ENCODE measurements at places on chromosomes 12 and 14. TPM values are rescaled to one million over a fixed set of nuclear protein-coding genes. Genes with fewer than 3 reads are reported as not detected.
A peak's percentile ranks its signal among the peaks of the same experiment; 100 is the strongest.

GRCh38 chr12:75862692-75863471 lies 168.7 kb downstream of the PHLDA1 start:
- no peak for DNase-seq

GRCh38 chr14:103679351-103679750 lies 35.9 kb downstream of the XRCC3 start:
- no peak for DNase-seq

GRCh38 chr12:124578445-124578844 lies 11.0 kb upstream of the NCOR2 start:
- no peak for DNase-seq

GRCh38 chr12:93569301-93569655 lies 3.2 kb upstream of the SOCS2 start:
- DNase-seq = no peak

- no peak for DNase-seq
Measured at GRCh38 chr12:53067074-53067992, 11.9 kb downstream of the SPRYD3 start.

- DNase-seq = no peak
Measured at GRCh38 chr12:10243818-10244520, 31.3 kb downstream of the GABARAPL1 start.

- no peak for DNase-seq
Measured at GRCh38 chr14:36085861-36086260, 90.7 kb downstream of the PTCSC3 start.

GRCh38 chr14:32044454-32044853 lies 32.6 kb upstream of the ARHGAP5 start:
- no peak for DNase-seq

- DNase-seq = no peak
Measured at GRCh38 chr14:70855486-70855885, 46.2 kb upstream of the MAP3K9 start.

GRCh38 chr12:112296183-112296582 lies 86.0 kb downstream of the HECTD4 start:
- no peak for DNase-seq

Gene GPR137C
- total RNA-seq = 0.23 TPM

Gene STYX
- total RNA-seq = 11.5 TPM

DNA sequence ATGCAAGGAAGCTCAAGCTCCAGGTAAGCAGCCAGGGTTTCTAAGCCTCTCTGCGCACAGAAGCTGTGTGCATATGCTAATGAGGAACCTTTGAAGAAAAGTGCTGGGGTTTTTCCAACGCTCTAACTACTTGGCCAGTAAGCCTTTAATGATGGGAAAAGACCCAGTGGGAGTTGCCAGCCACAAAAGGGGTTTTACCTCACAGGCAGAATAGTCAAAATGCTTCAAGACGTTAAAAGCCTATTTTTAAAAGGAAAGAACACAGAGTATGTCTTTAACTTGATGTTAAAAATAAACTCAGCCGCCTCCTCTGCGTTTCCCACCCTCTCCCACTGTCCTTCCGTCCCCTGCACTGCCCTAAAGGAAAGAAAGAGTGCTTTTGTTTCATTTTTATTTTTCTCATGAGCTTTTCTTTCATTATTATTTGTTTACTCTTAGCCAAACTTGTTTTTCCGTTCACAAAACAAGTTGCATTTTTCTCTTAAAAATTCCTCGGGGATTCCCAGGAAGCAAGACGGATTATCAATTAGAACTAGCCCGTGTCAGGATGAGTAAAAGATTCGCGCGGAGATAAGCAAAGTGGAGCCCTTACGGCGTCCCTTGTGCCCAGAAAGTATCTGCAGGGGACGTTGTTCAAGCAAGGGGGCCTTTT lies 209.8 kb upstream of the NUDT4 start:
- no peak for DNase-seq

GRCh38 chr12:71046215-71046614 lies 111.6 kb downstream of the TSPAN8 start:
- no peak for DNase-seq

- DNase-seq = no peak
Measured at GRCh38 chr12:108724054-108724889, 7.0 kb downstream of the CORO1C start.

GRCh38 chr12:64796205-64796845 lies 28.1 kb upstream of the TBC1D30 start:
- DNase-seq = peak; percentile 57

DNA sequence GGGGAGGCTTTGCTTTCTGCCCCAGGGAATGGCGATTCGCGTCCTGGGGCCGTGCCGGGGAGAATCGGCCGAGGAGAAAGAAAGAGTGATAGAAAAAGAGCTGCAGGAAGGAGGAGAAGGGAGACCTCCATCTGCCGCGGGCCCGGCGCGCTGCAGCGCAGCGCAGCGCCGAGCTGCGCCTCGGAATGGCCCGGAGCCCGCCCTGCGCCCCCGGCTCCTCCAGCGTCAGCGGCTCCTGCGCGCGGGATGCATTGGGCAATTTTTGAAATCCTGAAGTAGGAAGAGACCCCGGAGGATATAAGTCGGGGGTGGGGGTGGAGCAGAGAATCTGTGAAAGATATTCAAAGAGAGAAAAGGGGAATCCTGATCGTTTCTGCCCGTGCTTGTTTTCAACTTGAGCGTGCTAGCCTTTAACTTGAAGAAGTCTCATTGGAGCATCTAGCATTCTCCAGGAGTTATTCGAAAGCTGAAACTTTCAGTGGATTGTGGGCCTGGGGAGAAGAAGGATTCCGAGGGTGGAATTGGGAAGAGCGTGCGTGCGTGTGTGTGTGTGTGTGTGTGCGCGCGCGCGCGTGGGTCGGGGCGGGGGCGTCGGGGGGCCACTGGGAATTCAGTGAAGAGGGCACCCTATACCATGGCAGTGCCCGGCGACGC lies 441 bp downstream of the PDE3A start:
- DNase-seq = no peak

DNA sequence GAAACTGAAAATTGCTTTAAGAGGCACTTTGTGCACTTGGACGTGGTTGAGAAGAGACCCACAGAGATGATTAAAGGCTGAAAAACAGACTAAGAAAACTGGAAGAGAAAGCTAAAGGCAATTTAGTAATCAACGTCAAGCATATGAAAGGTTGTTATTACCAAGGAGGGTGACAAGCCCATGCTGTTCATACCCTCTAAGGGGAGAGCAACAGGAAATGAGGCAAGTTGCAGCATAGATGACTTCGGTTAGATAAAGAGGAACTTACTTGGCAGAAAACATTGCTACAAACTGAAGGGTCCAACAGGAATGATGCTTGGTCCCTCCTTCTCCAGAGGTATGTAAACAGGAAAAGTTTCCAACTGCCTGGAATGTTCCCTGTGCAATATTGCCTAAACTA lies 107.8 kb downstream of the DUSP6 start:
- no peak for DNase-seq

- no peak for DNase-seq
Measured at GRCh38 chr14:85254711-85255110, 275.2 kb upstream of the FLRT2 start.

Gene IRAK3
- 1.7 TPM for total RNA-seq

DNA sequence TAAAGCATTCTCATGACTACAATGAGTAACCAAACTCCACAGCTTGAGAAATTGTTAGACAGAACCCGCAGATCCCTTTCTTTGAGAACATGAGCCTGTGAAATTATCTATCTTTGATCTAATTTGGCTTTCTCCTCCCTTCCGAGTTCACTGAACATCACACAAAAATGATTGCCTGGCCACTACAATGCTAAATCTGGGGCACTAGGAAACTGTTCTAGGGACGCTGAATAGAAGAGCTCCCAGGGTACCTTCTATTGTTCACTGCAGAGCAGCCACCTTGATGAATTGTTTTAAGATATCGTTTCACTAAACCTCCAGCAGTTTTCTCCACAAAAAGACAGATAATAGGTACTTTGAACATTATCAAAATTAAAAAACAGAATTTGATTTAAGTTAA lies 47.5 kb downstream of the SINHCAF start:
- DNase-seq = no peak

DNA sequence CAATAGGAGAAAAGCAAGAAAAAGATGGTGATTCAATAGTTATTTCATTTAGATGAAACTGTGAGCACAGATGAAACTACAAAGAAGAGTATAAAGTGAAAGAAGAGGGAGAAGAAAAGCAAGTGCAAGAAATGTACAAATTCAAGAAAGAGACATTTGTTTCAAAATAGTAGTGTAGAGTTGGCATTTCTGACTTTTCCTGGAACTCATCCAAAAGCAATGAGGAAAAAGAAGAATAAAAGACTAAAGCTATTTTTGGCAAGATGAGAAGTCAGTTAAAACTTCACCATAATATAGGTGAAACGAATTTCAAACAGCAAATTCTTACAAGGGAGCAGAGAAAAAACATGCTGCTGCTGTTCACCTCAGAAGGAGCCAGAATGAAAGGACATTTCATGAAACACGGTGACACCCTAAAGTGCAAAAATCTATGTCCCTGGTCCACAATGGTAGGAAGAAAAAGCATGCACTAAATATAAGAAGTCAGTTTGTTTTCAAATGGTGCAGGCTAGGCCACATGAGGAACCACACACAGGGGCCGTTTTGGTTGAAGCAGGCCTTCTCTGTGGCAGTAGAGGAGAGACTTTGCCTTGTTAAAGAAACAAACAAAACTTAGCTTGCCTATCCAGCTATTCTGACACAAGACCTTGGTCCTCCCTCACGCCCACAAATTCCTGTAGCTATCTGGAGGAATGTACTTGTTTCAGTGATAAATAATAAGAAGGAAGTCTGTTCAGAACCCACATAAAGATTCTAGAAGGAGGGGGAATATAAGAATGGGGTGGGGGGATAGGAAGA lies 11.1 kb upstream of the CMAS start:
- DNase-seq = no peak

Gene ARMH4
- 0.96 TPM for total RNA-seq

Gene PLCZ1
- total RNA-seq = not detected

Gene METTL3
- 13.4 TPM for total RNA-seq

GRCh38 chr14:96587823-96588385 lies 85.7 kb downstream of the PAPOLA start:
- no peak for DNase-seq

DNA sequence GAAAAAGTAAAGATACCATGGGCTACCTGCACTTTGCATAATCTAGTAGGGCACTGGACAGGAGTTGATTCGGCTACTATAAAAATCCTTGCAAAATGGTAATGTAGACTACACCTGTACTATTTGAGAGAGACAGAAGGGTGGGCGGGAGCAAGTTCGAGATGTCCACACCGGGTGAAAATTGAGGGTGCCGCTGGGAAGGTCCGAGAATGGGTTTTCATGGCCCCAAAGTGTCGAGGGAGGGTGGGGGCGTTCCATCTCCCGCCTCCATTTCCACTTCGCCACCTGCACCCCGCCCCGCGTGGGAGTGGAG lies 648 bp downstream of the SNX6 start:
- no peak for DNase-seq

GRCh38 chr12:113370923-113371682 lies 12.7 kb downstream of the PLBD2 start:
- no peak for DNase-seq

DNA sequence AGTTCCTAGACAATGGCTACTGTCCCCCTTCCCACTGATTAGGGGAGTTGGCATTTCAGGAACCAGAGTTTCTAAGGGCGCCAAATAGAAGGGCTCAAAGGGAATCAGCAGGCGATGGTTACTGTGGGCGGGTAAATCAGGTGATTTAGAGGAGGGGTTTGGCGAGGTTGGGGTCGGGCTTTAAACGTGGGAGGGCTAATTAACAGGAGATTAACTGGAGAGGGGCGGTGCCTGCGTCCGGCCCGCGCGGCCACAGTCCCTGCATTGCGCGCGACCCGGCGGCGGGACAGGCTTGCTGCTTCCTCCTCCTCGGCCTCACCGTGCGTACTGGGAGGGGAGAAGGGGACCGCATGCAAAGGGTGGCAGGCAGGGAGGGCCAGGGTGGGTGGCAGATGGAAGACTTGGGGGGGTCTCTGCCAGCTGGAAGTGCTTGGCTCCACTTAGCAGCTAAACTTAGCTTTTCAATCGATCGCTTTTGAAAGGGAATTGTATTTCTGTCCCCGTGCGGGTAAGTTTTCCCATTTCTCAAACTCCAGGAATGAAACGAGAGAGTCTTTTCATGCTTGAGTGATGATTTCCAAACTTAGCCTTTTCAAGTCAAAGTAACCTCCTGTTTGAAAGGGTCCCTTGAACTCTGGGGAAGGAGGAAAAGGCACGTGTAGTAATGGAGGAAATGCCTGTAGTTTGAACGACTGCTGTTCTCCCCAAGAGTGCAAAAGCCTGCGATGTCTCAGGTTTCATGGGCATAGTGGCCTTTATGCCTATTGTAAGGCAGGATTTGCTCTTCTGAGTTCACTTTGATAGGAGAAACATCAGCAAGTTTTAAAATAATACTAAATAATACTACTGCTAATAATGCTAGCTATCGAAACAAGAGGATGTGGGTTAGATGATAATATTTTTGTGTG lies at the start of gene MGST1:
Gene MGST1 (plus strand): TSS at position 255 of the 908 bp plus-strand sequence. CDS start 6,608 bp downstream, outside the sequence.
- DNase-seq = peak; percentile 94

Gene CCDC197
- not detected for total RNA-seq

GRCh38 chr12:112752303-112752702 lies 39.2 kb upstream of the RPH3A start:
- DNase-seq = no peak

GRCh38 chr12:23906329-23906728 lies 43.1 kb downstream of the SOX5 start:
- no peak for DNase-seq

- DNase-seq = no peak
Measured at GRCh38 chr12:13252616-13253015, 56.1 kb downstream of the EMP1 start.

DNA sequence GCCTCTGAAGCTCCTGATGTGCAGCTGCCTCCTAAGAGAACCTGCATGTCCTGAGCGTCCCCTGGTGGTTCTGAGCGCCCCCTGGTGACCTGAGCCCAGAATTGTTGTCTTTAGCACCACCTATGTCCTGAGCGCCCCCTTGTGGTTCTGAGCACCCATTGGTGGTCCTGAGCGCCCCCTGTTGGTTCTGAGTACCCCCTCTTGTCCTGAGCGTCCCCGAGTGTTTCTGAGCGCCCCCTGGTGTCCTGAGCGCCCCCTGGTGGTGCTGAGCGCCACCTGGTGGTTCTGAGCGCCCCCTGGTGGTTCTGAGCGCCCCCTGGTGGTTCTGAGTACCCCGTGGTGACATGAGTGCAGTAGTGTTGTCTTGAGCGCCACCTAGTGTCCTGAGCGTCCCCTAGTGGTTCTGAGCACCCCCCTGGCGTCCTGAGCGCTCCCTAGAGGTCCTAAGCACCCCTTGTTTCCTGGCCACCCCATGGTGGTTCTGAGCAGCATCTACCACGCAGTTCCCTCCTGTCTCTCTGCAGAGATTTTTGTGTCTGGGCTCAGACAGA lies 782.5 kb downstream of the TMEM121 start:
- no peak for DNase-seq

Gene GPX2
- total RNA-seq = 292 TPM

Gene KRT71
- total RNA-seq = not detected

DNA sequence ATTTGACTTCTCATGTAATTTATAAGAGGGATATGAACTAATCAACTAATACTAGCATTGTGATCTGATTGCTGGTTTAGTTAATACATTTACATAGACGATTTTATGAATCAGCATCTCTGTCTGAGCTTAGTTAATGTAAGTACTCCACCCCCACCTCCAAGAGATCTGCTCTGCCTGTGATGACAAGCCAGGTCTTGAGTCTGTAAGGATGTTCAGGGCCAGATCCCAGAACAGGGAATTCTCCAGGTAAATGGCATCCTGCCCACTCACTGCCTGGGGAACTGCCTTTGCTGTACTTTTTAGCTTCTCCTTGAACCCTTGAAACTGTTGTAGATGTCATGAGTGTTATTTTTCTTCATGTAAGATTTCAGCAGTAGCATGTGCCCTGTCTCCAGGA lies 289.8 kb downstream of the RGS6 start:
- DNase-seq = no peak

Gene C1RL
- 243 TPM for total RNA-seq
